ENCODE measurements at places on chromosomes 1 and 21. TPM values are rescaled to one million over a fixed set of nuclear protein-coding genes. Genes with fewer than 3 reads are reported as not detected.

MYOG gene
- not detected for total RNA-seq

GRCh38 chr21:41926807-41927171 is 27.0 kb downstream of the C2CD2 start:
- no peak for DNase-seq
- H3K27me3 ChIP-seq = peaks cover 8% of the 10 kb centered on the region
- H3K4me3 ChIP-seq = peak overlapping the region; percentile 92
- peaks cover 2% of the 10 kb centered on the region for H3K36me3 ChIP-seq
- H3K27ac ChIP-seq = peak overlapping the region; percentile 97

GRCh38 chr1:109269981-109270622 is 12.8 kb downstream of the PSRC1 start:
- peak overlapping the region; percentile 65 for H3K27ac ChIP-seq
- DNase-seq = no peak
- H3K36me3 ChIP-seq = peaks cover 2% of the 10 kb centered on the region

GRCh38 chr1:205235951-205236350 is 8.2 kb downstream of the TMCC2 start:
- H3K36me3 ChIP-seq = peaks cover 4% of the 10 kb centered on the region
- H3K4me3 ChIP-seq = no peak overlapping the region
- peaks cover 41% of the 10 kb centered on the region for H3K27me3 ChIP-seq
- no peak overlapping the region for H3K27ac ChIP-seq
- DNase-seq = no peak

All from T-helper 17 cell (primary cell).